ENCODE measurements at places on chromosomes 6 and 20.

DNA sequence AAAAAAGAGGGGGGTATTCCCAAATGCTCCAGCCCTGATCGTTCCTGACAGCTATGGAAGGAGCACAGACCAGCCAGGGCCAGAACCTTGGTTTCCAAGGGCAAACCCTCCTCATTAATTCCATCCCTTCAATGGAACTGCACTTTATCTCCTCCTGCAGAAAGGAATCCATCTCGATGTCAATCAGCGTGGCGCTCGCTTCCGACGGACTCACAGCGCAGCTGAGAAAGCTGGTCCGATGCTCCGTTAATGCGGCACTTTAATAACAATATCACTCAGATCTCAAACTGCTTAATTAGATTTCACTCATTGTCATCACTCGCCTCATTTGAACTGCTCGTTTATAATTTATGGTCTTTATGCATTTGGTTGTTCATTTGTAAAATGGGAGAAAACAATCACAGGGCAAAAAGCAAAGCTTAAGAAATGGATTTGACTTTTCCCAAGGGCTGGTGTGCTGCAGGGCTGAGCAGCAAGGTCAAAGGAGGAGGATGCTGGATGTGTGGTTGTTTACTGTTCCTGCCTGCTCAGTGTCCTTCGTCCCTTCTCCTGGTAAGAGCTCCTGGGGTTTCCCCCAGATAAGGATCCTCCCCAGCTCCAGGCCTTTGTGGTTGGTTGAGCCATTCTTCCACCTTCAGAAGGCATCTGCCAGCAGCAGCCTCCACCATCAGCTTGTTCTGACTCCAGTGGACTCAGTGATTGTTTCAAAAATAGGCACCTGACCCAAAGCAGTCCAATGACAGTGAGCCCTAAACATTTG, 152.7 kb downstream of the ANKRD60 start:
- no peak for DNase-seq

- no peak for DNase-seq
Observed at GRCh38 chr20:47500554-47500953, 1.1 kb upstream of the NCOA3 start.

DNA sequence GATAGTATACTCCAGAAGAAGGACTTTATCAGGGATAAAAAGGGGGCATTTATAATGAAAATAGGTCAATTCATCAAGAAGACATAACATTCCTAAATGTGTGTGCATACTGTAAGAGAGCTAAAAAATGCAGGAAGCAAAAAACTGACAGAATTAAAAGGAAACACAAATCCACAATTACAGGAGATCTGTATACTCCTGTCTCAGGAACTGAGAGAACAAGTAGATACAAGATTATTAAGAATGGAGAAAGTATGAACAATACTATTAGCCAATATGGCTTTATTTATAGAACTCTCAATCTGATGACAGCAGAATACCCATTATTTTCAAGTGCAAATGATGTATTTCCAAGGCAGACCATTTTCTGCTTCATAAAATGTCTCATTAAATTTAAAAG, 167.7 kb upstream of the BMP5 start:
- no peak for DNase-seq

- no peak for DNase-seq
Observed at GRCh38 chr6:136587527-136587926, 37.3 kb upstream of the MAP7 start.

- no peak for DNase-seq
Observed at GRCh38 chr20:19625426-19625825, 132.6 kb upstream of the RIN2 start.

DNA sequence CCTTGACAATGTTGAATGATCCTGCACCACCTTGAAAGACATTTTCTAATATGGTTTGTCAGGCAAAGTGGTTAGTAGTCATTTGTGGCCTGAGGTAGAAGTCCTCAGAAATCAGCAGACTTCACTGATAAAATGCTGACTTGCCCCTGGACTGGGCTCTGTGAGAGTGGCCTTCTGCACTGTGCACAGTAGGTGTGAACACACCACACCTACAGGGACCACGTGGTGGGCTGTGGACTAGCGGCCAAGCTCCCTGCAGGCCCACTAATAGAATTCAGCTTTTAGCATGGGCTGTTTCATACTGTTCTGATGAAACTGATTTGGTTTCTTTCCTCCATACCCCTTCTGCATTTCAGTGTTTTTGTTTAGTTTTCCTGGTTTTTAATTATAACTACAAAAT, 7.3 kb downstream of the BPHL start:
- no peak for DNase-seq

DNA sequence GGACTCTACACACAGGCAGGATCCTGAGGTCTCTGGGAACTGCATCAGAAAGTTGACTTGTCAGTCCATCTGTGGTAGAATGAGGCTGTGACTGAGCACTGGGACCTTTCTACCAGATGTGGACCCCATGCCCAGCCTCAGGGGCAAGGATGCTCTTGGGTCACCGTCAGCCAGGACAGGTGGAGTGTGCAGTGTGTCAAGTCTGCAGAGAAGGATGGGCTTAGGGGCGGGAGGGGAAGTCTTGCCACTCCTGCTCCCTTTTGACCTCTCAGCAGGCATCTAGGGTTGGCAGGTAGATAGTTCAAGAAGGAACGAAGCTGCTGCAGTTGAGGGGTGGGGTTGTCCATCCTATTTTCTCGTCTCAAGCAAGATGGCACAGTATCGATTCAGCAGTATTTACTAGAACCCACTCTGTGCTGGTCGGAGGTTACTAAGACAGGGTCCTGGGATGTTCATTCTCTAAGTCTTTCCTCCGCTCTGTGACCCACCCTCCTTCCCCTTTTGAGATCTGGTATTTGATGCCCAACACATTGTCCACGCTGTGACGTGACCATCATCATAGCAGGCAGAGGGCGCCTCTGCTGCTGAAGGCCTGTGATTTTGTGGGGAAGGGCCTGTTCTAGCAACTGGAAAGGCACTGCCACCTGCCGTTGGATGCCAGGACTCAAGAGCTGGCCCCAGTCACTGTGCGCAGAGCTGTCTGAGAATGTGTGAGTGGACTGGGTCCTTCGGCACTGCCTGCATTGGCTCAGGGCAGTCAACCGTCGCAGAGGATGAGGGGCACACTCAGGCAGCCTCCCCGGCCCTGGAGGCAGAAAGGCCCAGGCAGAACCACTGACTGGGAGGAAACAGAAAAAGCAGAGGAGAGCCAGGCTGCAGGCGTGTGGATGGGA, 23.2 kb downstream of the RBCK1 start:
- peak; percentile 65 for DNase-seq

DNA sequence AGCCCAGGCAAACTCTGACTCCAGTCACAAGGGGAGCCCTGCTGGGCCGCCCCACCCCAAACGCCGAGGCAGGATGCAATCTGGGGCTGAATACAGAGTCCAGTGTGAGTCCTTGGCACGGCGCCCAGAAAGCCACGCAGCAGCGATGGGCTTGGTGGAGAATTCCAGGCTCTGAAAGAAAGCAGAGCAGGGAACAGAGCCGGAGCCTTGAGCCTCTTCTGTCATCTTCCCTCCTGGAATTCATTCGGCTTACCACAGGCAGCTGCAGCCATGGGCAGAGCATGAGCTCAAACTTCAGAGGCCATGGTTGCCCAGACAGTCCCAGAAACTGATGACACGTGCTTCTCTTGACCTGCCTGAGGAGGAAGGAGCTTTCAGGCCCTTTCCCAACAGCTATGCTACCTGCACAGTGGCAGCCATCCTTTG, 441.1 kb upstream of the JARID2 start:
- DNase-seq, result peak; percentile 79

DNA sequence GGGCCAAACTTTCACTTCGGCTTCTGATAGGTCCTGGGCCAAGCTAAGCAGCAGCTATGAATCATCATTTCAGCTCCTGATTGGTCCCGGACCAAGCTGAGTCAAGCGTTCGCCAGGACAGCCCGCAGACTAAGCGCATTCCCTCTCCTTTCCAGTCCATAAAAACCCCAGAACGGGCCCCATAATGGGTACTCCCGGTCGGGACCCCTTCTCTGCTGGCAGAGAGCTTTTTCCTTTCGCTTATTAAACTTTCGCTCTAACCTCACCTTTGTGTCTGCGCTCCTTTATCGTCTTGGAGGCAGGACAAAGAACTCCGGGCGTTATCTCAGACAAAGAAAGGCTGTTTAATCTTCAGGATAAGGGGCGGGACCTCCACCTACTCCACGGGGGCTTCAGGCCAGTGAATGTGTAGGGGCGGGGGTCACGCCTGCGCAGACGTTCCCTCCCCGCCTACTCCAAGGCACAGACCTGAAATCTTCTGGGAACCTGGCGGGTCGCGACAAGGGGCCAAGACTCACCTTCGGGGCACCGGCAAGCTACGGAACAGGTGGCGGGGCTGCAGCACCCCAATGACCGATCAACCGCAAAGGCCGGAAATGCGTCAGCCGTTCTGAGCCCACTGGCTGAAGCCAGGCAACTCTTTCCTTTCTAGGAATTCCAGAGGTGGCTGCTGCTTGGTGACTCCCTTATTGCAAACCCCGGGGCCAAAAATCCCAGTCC, at the start of gene ZSCAN31:
ZSCAN31 (minus strand) TSS at position 585 of the 720 bp plus-strand sequence. CDS start 6,465 bp downstream, outside the sequence.
- peak; percentile 89 for DNase-seq

DNA sequence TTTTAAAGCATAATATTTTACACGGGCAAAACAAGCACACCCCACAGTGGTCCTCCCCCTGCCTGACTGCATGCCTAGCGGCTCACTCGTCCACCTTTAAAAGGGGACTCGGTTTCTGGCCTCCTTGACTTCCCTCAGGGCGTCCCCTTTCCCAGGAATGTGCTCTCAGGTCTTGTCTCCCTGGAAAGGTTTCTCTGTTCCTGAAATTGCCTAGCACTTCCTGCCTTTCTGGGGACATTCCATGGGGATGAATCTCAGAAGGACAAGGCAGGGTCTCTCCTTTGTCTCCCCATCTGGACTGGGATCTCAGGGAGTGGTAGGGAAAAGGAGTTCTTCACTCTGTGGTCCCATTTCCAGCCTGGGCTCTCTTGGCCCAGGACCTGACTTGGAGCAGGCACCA, 4.9 kb downstream of the TCF15 start:
- no peak for DNase-seq

- DNase-seq, result no peak
Observed at GRCh38 chr6:30325150-30325872, 1.4 kb upstream of the TRIM39 start.

- no peak for DNase-seq
Observed at GRCh38 chr6:18600255-18600654, 213.1 kb downstream of the RNF144B start.

- DNase-seq, result no peak
Observed at GRCh38 chr6:98687752-98688151, 146.6 kb upstream of the POU3F2 start.

DNA sequence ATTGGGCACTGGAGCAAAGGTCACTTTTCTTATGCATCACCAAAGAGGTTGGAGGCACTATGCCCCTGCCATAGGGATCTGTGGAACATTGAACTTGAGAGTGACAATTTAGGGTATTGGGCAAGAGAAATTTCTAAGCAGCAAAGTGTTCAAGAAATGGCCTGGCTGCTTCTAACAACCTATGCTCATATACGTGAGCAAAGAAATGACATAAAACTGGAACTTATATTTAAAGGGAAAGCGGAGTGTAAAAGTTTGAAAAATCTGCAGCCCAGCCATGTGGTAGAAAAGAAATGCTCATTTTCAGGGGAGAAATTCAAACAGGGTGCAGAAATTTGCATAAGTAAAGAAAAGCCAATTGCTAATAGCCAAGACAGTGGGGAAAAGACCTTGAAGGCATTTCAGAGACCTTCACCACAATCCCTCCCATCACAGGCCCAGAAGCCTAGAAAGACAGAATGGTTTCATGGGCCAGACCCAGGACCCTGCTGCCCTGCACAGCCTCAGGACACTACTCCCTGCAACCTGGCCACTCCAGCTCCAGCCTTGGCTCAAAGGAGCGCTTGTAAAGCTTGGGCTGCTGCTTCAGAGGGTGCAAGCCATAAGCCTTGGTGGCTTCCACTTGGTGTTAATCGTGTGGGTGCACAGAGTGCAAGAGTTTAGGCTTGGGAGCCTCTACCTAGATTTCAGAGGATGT, 24.4 kb downstream of the NCR2 start:
- DNase-seq, result no peak

GRCh38 chr6:82277686-82278085, 30.1 kb upstream of the IBTK start:
- no peak for DNase-seq

DNA sequence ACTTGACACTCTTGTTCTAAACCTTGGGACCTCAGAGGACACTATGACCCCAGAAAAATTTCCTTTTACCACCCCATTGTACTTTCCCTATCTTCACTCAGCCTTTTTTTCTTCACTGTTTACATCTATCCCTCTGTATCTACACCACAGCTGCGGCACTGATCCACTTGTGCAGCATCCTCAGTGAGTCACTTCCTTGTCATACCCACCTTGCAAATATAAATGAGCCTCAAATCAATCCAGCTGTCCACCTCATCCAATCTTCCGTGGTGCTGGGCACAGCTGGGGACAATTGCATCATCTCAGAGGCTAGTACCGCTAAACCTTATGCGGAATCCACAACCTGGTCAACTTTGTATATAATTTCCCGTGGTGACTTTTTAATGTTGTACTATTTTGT, 710.5 kb downstream of the QKI start:
- DNase-seq, result no peak

GRCh38 chr6:122839906-122840305, 50.8 kb downstream of the SMPDL3A start:
- no peak for DNase-seq

GRCh38 chr6:1324936-1325335, 13.0 kb downstream of the FOXQ1 start:
- no peak for DNase-seq

DNA sequence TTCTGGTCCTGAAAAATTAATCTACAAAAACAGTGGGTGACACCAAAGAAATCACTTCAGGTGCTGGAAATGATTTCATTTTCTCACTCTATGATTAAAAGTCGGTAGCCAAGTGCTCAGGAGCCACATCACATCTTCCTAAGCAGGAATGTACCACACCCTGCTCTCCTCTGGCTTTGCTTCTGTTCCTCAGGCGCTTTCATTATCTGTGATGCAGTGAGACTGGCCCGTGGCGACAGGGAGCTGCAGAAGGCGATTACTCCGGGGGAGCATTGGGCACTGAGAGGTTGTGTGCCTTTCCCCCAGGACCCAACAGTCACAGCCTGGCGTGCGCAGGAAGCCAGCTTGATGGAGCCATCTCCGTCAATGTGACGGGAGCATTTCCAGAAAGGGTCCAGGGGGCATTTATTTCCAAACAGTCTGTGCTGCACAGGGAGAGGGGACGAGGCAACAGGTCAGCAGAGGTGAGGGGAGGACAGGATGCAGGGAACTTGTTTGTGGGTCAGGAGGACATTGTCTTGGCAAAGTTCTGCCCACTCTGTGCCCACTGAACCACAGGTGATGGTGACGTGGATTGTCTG, 5.6 kb upstream of the ZNF831 start:
- no peak for DNase-seq

GRCh38 chr20:6530254-6530653, 237.2 kb upstream of the BMP2 start:
- no peak for DNase-seq

- no peak for DNase-seq
Observed at GRCh38 chr6:143525356-143525755, 13.8 kb upstream of the FUCA2 start.

- DNase-seq, result no peak
Observed at GRCh38 chr20:48621376-48622078, 206.3 kb downstream of the PREX1 start.
